ENCODE measurements at places on chromosomes 7 and 10. TPM values are rescaled to one million over a fixed set of nuclear protein-coding genes. Genes with fewer than 3 reads are reported as not detected.
A peak's percentile ranks its signal among the peaks of the same experiment; 100 is the strongest.

ELOVL3 gene
- not detected for total RNA-seq

GRCh38 chr7:66970310-66970709 lies 25.1 kb downstream of the SBDS start:
- DNase-seq: no peak

- no peak for DNase-seq
Observed at GRCh38 chr10:18264466-18265050, 124.3 kb downstream of the CACNB2 start.

DNA sequence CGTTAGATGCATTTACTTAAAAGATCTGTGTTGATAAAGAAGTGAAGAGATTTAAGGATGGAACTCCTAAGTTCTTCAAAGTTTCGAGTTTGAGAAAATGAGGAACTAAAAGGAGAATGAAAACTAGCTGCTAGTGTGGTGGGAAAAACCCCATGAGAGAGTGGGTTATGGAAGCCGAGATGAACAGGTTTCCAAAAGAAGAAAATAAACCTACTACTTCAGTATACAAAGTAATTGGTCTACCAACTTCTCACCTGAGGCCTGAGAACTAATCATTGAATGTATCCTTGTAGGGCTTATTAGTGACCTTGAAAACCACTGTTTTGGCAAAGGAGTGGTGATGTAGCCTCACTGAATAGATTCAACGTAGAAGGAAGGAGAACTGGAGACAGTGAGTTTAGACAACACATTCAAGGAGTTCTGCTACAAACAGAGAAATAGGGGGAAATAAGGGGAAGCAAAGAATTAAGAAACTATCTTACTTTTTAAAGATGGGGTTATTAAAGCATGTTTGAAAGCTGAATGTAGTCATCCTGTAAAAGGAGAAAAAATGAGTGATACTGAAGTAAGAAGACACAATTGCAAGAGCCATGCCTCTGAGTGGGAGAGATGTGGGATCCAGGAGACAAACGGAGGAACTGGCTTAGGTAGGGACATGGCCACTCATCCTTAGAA lies 50.8 kb downstream of the CH25H start:
- no peak for DNase-seq

DNA sequence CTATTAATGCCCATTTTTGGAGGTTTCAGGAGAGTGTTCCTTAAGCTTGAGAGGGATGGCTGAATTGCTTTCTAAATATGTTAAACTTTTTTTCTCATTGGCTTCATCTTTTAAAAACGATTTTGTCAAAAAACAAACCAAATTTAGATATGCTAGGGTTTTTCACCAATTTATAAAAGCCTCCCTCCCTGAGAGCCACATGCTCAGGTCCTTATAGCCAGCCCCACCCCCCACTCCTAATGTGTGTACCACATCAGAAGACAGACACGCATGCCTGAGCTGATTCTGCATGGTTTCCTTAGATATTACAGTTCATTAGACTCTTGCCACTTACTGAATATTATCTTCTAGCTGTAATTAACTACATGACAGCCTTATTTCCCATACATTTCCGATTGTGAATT lies 2.0 kb downstream of the CUL1 start:
- peak; percentile 65 for DNase-seq

DNA sequence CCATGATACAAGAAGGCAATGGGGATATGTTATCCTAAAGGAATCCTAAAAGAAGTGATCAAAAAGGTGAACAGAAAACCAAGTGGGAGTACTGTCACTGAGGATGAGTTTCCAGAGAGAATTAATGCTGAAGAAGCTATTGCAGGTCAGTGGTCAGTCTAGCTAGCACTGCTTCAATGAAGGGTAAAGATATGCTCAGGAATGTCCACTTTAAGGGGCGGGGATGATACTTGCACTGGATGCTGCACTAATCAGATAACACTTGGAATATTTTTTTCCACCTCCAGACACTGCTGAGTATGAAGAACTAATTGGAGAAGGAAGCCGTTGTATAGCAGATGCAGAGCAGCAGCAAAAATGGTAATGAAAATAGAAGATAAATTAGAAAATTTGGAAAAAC lies 75.3 kb downstream of the LRRC17 start:
- DNase-seq: no peak

NRP1 gene
- 0.40 TPM for total RNA-seq

- DNase-seq: no peak
Observed at GRCh38 chr7:696812-697551, 29.5 kb upstream of the DNAAF5 start.

DNA sequence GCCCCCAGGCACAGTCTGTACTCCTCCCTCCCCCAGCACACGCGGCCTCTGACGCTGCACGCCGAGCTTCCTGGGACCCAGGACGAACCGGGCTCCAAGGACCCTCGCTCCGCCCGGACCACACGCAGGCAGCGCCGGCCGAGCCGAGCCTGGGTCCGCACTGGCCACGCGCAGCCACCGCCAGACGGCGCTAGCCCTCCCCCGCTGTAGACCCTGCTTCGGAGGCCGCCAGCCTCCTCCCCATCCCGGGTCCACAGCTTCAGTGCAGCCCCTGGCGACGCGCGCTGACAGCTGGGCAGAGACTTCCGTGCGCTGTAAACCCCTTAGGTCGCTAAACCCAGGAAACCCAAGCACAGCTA lies 936 bp upstream of the TCERG1L start:
- peak; percentile 8 for DNase-seq

DNA sequence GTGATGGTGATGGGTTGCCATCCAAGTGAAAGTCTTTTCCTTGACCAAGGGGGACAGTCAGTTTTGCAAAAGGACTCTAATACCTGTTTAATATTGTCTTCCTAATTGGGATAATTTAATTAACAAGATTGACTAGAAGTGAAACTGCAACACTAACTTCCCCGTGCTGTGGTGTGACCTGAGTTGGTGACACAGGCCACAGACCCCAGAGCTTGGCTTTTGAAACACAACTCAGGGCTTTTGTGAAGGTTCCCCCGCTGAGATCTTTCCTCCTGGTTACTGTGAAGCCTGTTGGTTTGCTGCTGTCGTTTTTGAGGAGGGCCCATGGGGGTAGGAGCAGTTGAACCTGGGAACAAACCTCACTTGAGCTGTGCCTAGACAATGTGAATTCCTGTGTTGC lies 6.9 kb downstream of the PPIF start:
- DNase-seq: no peak

DNA sequence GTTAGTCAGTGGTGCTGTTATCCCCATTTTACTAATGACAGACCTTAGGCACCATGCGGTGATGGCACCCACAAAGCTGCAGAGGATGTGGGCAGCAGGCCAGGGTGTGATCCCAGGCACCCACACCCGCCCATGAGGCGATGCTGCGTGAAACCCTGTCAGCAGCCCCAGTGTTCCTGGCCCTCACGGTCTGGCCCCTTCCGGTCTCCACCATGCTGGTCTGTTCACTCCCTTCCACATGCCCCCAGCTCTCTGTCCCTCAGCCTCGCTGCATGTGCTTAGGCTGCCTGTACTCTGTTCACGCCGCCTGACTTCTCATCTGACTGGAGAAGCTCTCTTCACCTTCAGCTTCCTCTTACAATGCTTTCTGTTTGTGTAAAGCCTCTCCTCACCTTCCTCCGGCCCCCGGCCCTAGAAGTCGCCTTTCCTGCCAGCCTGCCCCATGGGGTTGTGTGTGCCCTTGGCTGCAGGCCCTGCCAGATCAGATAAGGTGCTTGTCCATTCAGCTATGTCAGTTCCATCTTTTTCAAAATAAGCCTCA lies 17.6 kb upstream of the ORAI2 start:
- peak; percentile 75 for DNase-seq

- DNase-seq: no peak
Observed at GRCh38 chr7:5441840-5442503, 18.3 kb upstream of the TNRC18 start.

HTR5A gene
- not detected for total RNA-seq

DNA sequence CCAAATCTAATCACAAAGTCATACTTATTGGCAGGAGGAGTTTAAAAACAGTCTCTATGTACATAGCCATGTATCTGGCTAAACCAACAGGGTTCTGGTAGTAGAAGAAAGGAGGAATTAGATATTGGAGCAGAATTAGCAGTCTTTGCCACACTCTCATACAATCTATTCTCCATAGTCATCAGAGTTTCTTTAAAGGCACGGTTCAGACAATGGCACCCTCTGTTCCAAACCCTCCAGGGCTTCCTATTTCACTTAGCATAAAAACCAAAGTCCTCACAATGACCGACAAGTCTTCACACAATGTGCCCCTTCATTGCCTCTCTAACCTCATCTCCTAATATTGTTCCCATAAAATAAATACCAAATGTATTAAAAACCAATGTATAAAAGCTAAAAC lies 12.7 kb downstream of the ZNF438 start:
- no peak for DNase-seq

DNA sequence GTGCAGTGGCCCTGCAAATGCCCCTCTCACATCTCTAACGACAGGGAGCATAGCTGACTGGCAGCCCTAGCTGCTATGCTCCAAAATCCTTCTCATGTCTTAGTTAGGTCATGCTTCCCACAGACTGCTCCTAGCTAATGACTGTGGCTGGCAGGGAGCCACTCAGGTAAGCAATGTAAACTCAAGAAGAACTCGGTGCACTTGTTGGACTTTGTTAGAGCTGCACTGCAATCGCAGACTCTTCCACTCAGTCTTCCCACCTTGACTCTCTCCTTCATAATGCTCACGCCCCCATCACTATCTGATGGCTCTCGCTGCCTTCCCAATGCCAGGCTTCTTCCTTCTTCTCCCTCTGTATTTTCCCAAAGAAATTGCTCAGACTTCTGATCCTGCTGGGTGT lies 24.0 kb downstream of the OR9A2 start:
- no peak for DNase-seq

- no peak for DNase-seq
Observed at GRCh38 chr7:70699271-70699670, 432.7 kb upstream of the GALNT17 start.

- DNase-seq: no peak
Observed at GRCh38 chr7:93242106-93242505, 9.9 kb downstream of the VPS50 start.

DNA sequence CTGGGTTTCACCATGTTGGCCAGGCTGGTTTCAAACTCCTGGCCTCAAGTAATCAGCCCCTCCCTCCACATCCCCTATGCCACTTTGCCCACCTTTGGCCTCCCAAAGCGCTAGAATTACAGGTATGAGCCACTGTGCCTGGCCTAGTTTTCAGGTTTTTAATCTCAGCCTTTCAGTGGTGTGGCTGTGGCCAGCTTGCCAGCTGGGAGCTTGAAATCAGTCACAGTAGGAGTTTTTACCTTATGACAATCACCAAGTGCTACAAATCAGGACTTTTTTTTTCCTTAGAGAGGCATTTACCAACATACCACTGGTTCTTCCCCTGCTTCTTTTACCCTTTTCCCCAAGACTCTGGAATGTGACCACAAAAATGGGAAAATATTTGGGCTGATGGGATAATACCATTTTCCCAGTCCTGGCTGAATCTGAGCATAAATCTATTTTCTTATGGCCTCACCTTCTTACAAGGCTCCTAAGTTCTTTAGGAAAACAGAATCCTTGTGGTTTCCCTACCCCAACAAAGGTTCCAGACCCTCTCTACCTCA lies 6.2 kb downstream of the STEAP4 start:
- DNase-seq: no peak

- DNase-seq: peak; percentile 13
Observed at GRCh38 chr10:105837951-105838350, 1196.9 kb downstream of the SORCS3 start.

DNA sequence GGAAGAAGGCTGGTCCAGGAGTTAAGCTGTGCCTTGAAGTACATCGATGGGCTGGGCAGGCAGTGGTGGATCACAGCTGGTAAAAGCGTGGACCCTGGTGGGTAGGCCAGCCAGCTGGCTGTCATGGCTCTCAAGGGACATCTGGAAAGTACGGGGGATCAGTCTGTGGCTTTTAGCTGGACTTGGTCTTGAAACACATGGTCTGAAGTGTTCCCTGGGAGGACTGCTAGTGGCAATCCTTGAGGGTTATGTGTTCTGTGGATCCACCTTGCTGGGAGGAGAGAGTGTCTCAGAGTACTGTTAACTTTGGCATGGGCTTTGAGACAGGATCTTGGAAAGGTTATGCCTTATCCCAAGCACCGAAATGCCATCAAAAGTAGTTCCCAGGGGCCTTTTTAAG lies 754.3 kb downstream of the SUGCT start:
- DNase-seq: no peak

PDK4 gene
- not detected for total RNA-seq

DNA sequence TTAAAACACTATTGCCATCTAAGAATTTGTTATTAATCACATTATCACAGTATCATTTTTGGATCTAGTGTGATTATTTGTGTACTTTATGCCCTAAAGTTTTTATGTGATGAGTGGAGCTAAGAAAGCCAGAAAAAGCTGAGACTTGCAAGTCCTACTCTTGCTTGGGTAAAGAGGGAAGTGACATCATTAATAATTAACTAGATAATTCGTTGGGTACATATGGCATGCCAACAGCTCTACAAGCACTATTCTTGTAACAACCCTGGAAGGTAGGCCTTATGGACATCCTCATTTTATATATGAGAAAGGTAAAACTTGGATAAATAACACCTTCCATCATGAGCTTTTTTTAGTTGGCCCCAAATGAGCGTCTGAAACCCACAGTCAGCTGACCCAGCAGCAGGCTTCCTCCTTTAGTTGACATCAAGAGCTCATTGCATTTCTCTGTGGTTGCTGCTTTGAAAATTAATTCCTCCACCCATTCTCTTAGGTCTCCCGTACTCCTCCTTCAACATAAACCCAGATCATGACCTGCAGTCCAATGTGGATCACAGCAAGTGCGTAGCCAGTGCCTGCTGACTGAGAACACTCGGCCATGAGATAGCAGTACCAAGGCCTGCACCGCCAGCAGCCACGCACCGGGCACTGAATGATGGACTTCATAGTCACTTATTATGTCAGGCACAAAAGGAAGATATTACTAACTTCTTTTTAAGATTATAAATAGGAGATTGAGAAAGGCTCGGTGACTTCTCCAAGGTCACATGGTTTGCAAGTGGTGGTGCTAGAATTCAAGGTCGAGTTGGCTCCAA lies 292.0 kb upstream of the AOAH start:
- DNase-seq: no peak

DNA sequence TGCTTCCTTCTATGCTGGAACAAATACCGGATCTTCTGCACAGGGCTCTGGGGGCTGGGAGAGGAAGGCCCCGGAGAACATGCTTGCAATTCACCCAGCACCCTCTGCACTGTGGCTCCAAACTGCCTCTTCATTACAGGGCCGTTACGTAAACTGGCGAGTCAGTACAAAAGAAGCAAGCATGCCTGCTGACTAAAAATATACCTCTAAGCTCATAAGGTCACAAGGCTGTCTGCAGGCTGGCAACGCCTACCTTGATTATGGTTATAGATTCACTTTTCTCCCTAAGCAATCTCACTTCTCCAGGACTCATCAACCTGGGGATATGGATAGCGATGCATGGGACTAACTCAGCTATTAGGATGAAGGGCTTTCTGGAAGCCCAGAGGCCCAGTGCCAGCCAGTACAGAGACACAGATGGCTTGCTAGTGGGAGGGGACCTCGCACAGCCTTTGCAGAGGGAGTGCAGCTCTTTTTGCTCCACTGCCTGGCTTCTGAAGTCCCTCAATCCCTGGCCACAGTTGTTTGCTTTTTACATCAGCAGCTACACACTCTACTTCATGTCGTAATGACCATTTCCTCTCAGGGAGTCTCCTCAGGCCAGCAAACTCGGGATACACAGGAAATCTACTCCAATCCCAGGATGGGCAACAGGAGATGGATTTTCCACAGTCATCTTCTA lies 96.1 kb downstream of the SH3PXD2A start:
- peak; percentile 35 for DNase-seq

HOXA11 gene
- total RNA-seq: not detected

CCZ1B gene
- total RNA-seq: 61.3 TPM

NXPH1 gene
- not detected for total RNA-seq
